H54 (cell line): ENCODE measurements at places on chromosomes 13 and 19.

- DNase-seq = no peak
Observed at GRCh38 chr13:99425485-99426341, 75.6 kb upstream of the TM9SF2 start.

DNA sequence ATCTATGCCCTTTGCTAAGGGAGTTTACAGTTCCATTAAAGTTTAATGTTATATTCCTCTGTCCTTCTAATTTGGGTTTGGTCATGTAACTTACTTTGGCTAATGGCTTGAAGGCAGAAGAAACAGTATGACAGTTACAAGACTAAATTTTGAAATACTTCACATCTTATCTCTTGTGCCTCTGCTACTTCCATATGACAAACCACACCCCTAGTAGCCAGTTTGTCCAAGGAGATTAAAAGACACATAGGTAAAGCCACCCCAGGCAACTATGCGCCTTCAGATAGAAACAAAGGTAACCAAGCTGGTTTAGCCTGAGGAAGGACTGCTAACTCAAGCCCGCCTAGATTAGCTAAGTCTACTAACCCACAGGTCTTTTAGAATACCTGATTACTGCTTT is 273.4 kb upstream of the MIR17HG start:
- DNase-seq = no peak

- DNase-seq = no peak
Observed at GRCh38 chr13:108915095-108915633, 285.8 kb downstream of the MYO16 start.

- DNase-seq = no peak
Observed at GRCh38 chr13:100245104-100245503, 156.2 kb downstream of the PCCA start.

DNA sequence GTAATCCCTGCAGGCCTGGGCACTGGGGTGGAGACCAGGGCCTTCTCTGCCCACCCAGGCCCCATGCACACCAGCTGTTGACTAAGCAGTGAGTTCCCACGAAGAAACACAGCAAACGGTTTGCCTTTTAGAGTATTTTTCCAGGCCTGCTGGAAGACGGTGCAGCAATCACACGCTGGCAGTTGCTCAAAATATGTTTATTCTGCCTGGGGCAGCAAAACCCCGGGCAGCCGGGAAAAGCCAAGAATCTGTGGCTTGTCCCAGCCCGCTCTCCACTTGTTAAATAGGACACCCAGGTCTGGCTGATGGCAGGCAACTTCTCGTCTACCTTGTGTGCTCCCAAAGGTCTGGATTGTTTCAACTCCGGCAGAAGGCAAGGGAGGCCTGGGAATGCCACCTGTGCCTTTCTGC is 40.8 kb downstream of the GGACT start:
- DNase-seq = no peak

- DNase-seq = no peak
Observed at GRCh38 chr19:54421521-54421920, 6.3 kb downstream of the TTYH1 start.

DNA sequence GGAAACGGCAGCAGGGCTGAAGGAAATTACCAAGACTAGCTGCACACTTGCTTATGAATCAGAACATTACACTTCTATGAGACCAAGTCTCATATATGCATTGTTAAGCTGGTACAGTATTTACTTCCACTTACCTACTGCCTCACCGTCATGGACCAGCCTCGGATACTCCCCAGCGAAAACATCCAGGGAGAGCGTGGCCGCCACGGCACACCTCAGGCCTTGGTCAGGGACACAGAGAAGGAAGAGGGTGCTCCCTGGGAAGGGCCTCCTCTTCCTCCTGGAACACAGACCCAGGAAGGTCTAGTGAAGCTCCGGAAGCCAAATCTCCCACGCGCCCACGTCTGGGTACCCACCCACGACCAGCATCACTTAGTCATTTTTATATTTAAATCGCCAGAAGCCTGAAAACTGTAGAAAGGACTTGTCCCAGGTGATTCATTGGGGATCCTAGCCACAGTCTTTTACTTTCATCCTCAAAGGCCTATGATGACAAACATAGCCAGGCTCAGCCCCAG is 24.4 kb upstream of the MTIF3 start:
- DNase-seq = no peak

DNA sequence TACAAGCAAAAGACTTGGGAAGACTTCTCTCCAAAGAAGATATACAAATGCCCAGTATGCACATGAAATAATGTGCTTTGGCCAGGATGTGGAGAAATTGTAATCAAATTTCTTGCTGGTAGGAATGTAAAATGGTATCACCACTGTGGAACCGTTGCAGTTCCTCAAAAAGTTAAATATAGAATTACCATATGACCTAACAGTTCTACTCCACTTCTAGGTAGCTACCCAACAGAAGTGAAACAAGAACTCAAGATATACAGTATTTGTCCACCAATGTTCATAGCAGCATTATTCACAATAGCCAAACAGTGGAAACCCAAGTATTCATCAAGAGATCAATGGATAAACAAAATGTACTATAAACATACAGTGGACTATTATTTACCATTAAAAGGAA is 95.0 kb upstream of the KLF5 start:
- no peak for DNase-seq

DNA sequence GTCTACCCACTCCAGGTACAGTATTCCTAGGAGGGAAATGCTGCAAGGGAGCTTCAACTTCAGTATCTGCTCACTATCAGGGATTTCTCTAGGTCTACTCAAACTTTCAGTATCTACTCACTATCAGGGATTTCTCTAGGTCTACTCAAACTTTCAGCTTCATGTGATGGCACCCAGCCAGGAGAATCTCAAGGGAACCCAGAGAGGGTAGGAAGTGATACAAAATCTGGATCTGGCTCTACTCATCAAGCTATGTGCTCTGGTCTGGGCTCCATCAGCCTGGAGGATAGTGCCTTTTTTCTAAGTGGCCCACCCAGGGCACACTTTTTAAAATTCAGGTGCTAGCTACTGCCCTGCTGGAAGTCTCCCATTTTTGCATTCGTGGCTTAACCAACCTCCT is 52.3 kb upstream of the FNDC3A start:
- DNase-seq = no peak
